ENCODE measurements at places on chromosomes 16 and 17.

- no peak for DNase-seq
These were observed 224.3 kb downstream of the MSI2 start for GRCh38 chr17:57480438-57481196.

- DNase-seq, result no peak
These were observed 78.3 kb upstream of the RPL38 start for GRCh38 chr17:74125156-74125555.

DNA sequence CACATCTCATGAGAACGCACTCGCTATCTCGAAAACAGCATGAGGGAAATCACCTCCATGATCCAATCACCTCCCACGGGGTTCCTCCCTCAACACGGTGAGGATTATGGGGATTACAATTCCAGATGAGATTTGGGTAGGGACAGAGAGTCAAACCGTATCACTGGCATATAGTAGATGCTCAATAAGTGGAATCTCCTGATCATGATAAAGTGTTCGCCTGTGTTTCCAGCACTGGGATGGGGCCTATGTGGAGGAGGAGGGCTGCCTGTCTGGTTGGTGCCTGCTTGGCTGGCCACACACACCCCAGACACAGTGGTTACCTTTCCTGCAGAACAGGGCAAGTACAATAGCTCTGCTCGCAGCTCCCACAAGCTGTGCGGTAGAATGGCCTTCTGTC is 6.1 kb upstream of the MGAT5B start:
- no peak for DNase-seq

DNA sequence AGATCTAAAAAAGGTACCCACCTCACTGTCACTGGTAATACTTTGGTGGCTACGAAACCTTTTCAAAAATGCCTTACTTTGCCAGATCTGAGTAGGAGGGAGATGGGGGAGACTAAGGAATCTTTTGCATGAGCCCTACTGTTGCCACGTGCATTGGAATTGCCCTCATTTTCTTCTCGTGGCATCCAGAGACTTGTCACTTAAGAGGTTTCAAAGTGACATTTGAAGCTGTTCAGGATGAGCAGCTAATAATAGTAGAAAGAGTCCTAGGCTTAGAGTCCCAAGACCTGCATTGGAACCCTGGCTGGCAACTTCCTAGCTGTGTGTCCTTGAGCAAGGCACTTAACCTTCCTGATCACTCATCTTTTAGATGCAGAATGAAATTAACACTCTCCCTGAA is 43.5 kb downstream of the GPRC5B start:
- DNase-seq, result no peak

DNA sequence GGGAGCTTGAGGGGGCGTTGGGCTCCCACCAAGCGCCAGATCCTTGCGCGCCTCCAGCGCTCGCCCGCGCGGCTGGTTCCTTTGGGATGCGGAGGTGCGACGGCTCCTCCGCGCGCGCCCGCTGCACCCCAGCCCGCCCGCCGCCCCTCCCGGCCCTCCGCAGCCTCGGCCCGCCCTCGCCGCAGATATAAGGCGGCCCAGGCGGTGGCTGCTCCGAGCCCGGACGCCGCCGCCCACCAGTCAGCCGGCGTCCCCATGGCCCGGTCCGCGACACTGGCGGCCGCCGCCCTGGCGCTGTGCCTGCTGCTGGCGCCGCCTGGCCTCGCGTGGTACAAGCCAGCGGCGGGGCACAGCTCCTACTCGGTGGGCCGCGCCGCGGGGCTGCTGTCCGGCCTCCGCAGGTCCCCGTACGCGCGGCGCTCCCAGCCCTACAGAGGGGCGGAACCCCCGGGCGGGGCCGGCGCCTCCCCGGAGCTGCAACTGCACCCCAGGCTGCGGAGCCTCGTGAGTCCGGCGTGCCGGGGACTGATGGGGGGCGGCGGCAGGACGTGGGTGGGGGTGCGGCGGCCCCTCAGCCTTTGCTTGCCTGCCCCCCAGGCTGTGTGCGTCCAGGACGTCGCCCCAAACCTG is at the start of gene NPB:
Gene NPB (plus strand): TSS at position 216 of the 630 bp plus-strand sequence. CDS start 40 bp downstream, at position 256.
- no peak for DNase-seq

Measured in SK-N-DZ (cell line).